ENCODE measurements at places on chromosomes 5 and 9.

GRCh38 chr9:34227445-34227844, 48.6 kb downstream of the UBAP1 start:
- DNase-seq, result no peak

DNA sequence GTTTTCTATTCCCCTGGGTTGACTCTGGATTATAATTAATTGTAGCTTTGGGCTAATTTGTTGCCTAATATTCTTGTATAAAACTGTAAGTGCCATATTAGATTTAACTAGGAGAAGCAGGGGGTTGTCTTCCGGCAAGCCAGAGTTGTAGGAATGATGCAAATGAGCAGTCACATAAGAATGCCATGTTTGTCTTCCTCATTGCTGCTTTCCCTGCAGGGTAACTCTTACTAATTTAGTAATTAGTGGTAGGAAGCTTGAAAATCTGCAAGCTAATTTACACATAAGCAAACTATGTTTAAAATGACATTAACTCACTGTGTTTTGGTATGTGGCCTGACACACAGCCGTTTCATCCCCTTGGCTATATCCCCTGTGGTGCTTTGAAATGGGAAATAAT, 527.8 kb downstream of the KCTD16 start:
- DNase-seq, result no peak

- no peak for DNase-seq
Observed at GRCh38 chr5:108700930-108701329, 46.8 kb upstream of the FER start.

- no peak for DNase-seq
Observed at GRCh38 chr5:61991866-61992265, 314.1 kb upstream of the KIF2A start.

DNA sequence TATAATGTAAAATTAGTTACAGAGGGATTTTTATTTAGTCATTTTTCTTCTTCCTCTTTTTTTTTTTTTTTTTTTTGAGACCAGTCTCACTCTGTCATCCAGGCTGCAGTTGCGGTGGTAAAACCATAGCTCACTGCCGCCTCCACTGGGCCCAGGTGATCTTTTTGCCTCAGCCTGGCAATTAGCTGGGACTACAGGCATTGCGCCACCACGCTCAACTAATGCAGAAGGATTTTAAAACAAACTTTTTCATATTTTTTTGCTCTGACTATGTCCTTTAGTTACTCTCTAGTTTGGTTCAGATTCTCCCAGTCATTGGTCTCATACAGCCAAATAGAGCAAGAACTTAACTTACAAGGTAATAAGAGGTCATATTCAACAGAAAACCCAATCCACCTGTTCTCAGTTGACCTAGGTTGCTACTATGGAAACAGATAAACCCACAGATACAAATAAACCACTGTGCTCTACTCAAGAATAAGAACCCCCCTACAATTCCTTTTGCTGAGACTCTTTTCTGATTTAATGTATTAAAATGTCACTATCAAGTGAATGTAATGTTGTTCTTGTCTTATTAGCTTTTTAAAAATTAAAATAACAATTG, 50.1 kb upstream of the TTC39B start:
- no peak for DNase-seq

DNA sequence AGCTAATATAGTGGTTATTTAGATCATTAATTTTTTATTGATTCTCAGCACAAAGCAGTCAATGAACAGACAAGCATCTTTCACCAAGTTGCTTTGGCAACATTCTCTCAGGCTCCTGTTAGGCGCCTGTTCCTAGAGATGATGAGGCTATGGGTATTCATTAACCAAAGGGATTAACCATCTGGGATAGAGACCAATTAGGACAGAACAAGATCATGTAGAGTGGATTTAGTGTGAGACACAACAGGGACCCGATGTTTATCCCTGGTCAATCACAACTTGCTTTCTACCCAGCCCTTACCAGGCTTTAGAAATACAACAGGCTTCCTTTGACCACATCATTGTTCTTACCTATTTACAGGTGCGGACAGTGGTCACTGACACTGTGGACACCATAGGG, 82.2 kb downstream of the PJA2 start:
- DNase-seq, result no peak

DNA sequence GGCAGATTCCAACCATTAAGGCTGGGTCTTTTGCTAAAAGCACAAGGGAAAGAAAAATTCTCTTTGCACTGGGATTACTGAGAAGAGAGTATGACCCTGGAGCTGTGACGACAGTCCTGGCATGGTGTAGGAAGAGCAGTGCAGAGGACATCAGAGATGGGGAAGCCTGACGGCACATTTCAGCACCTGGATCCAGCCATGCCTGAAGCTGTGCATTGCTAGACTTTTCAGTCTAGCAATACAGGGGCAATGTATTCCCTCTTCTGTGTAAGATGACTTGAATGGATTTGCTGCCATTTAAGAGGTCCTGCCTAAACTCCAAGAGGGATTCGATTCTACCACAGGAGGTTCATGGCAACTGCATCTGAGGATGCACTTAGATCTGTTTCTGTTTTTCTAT, 12.3 kb upstream of the MRNIP start:
- no peak for DNase-seq

DNA sequence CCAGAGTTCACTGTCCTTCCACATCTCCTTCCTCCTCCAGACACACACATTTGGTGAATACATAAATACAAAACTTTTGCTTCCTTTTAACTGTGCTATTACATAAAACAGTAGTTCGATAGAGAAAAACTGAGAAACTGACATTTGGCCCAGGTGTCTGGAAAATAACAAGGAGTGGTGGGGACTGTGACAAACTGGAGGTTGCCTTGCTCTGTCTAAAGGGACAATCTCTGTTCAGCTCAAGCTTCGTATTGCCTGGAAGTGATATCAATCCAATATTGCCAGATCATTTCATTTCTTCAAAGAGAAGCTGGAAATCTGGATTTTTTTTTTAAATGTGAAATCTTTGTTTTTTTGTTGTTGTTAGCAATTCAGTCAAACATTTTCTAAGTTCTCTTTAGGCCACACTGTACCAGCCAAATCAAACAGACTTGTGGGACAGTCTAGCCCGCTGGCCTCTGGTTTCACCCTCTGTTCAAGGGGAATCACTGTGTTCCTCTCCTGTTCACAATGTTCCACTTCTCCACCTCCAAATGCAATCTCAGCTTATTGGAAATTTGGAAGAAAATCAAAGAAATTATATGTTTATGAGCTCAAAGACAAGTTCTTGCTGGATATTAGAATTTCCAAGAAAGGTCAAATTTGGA, 612.5 kb downstream of the KIF4B start:
- DNase-seq, result no peak
